ENCODE measurements at places on chromosomes 3 and 15.

- no peak for DNase-seq
These were observed 36.5 kb downstream of the GRIP2 start for GRCh38 chr3:14503706-14504065.

- peak; percentile 84 for DNase-seq
These were observed 7.9 kb upstream of the CYP11A1 start for GRCh38 chr15:74375303-74375693.

GRCh38 chr15:63210151-63211091 is 21.0 kb downstream of the RAB8B start:
- DNase-seq: no peak

DNA sequence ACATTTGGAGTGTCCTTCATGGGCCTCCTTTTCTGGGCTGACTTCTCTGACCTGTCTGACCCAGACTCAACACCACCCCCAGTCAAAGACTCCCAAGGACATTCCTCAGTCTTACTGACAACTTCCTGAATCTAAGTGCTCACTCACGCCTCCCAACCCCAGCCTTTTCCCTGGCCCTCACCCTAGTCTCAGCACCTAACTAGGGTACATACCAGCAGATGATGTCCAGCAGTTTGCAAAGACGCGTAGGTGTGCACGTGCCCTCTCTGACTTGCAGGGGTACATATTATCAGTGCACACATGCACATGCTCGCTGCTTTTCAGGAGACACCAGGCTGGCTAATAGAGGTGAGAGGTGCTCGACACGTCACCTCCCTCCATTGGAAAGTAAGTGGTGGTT is 38.7 kb upstream of the SLCO2A1 start:
- no peak for DNase-seq

GRCh38 chr3:176663387-176663786 is 533.9 kb downstream of the TBL1XR1 start:
- no peak for DNase-seq

All from CD4-positive, alpha-beta T cell treated with Interleukin-4 for 4 hours (primary cell).